LoVo (cell line): ENCODE measurements at places on chromosomes 7 and 10.
A peak's percentile ranks its signal among the peaks of the same experiment; 100 is the strongest.

DNA sequence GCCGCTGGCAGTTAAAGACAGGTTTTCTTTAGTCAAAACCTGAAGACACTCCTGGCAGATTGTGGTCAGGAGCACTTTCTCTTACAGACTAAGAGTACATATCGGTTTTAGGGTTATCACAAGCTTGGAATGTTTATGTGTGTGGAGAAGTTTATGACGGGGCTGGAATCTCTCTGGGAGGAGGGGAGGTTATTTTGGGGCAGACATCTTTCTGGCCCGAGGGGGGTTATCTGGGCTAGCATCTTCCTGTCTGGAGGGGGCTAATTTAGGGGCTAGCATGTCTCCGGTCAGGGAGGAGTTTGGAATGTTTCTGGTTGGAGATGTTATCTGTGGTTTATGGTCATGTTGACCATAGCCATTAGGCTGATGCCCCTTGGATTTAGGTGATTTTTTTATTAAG is 141.2 kb upstream of the KIF5B start:
- DNase-seq, result peak; percentile 67

GRCh38 chr7:147245274-147245673 is 1128.7 kb downstream of the CNTNAP2 start:
- DNase-seq, result peak; percentile 50

- DNase-seq, result no peak
Observed at GRCh38 chr10:126017961-126018560, 121.7 kb downstream of the FANK1 start.

DNA sequence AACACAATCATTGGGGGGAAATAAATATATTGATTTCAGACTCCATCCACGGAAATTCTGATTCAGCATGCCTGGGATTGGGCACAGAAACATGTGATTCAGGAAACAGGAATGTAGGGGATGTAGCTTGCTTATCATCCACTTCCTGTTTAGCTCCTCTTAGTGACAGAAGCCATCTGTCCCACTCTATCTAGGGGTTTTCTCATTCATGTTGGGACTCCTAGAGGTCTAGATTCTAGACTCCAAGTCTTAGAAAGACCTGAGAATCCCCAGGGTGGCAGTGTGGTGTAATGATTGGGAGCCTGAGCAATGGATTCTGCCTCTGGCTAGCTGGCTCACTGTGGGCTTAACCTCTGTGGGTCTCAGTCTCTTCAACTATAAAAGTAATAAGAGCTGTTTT is 67.9 kb downstream of the CDK1 start:
- DNase-seq, result no peak

DNA sequence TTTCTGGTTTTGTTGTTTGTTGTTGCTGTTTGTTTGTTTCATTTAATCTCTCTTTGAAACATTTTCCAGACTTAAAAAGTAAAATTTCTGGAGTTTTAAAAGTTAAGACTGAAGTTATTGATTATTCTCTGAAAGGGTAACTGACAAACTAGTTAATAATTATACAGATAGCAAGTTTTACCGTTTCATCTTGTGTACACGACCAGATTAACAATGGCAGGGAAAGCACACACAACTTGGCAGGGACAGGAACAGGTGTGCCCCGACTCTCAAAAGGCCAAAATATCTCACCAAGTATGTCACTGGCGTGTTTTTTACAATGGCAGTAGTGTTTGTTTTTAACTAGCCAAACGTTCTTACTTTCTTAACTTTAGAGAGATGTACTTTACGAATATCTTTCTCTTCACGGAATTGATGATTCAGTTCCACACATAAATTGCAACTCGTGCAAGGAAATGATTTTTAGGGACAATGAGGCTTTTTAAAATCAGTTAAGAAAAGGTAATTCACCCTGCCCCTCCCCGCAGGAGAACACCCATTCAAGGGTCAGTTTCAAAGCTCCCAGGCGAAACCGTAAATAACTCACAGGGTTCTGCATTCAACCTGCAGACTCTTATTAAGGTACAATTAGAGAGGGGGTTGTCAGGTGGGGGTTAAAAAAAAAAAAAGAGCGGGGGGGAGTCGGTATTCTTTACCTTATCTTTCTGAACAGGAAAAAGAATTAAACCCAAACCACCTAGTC is 3.5 kb downstream of the CTBP2 start:
- peak; percentile 71 for DNase-seq

DNA sequence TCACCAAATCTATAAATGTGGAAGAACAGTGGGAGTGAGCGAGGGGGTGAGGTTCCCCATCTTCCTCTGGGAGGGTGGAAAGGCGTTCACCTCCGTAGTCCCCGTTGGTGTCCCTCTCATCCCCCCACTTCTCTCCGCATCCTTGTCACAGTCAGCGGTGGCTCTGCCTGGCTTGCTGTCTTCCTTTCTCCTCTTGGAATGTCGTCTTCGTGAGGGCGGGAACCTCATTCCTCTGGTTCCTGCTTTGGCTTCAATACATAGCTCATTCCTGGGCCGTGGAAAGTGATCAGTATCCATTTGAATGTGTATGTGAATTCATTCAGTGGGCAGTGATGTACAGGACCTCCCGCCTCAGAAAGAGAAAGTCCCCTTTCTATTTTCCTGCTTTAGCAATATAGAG is 289.4 kb downstream of the CAMK1D start:
- DNase-seq, result no peak

GRCh38 chr10:3579845-3580244 is 205.2 kb downstream of the KLF6 start:
- DNase-seq, result no peak

GRCh38 chr7:120394595-120394994 is 121.6 kb downstream of the KCND2 start:
- no peak for DNase-seq

- DNase-seq, result no peak
Observed at GRCh38 chr10:116306847-116307246, 17.4 kb upstream of the CCDC172 start.

DNA sequence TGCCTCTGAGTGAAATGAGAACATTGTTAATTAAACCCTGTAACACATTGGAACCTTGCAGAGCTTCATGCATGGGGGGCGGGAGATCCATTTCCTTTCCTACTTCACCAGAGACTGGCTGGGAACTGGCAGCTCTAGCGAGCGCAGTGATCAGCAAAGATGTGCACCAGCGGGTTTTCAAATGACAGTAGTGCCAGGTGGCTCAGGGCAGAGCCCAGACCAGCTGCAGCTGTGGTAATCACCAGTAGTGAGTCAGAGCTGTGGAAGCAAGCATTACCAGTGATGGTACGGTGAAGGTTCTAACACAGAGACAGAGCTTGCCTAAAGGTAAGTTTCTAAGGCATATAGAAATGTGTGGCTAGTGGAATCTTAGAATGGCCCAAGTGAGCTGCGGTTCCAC is 1009.7 kb upstream of the CELF2 start:
- no peak for DNase-seq

- DNase-seq, result no peak
Observed at GRCh38 chr10:89494575-89494974, 40.8 kb downstream of the SLC16A12 start.

- no peak for DNase-seq
Observed at GRCh38 chr10:124768791-124769190, 22.9 kb downstream of the EEF1AKMT2 start.

GRCh38 chr10:99394761-99395386 is 35.5 kb downstream of the GOT1 start:
- DNase-seq, result no peak

DNA sequence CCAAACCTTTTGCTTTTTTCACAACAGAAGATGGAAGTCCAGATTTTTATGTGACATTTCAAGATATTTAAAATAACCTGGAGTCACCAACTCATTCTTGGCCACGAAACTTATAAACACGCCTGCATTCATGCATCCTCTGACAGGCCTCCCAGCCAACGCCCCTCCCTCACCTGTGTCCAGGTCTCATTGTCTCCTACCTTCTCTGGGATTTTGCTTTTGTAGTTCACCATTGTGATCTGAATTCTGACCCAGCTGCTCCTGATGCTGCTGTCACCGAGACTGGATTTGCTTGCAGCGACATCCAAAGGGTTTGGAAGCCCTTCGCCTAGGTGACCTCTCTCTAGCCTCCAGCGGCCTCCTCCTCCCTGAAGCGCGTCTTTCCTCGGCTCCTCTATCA is 10.8 kb downstream of the ZNF467 start:
- no peak for DNase-seq

DNA sequence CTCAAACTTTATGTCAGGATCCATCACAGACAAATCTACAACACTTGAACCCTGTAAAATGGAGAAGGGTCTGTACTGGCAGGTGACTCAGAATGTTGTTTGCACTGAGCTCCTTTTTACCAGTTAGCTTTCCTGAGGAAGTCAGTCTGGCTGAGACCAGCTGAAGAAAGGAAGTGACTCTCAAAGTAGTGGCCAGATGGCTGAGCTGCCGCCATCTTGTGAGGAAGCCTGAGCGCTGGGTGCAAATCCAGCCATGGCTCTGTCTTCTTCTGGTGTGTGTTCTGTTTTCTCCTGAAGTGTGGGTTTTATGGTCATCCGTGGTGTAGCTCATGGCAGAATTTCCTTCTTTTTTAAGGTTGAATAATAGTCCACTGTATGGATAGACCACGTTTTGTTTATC is 25.5 kb upstream of the ECHDC3 start:
- DNase-seq, result no peak

DNA sequence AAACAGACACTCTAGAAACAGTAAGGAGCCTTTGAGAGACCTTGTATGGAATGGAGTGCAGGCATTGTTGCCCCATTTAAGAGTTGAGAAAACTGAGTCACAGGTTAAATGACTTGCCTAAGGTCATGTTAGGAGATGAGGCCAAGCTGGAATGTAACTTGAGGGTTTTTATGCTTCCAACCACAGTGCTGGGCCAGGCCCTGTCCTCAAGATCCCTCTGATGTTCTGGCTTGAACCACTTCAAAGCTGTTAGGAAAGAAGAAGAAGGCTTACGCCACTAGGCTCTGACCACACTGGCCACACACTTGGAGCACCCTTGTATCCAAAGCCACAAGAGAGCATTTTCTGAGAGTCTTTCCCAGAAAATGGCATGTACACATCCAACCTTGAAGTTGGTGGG is 42.7 kb downstream of the PLAU start:
- DNase-seq, result no peak

GRCh38 chr10:118108194-118109026 is 61.7 kb upstream of the RAB11FIP2 start:
- DNase-seq, result no peak

DNA sequence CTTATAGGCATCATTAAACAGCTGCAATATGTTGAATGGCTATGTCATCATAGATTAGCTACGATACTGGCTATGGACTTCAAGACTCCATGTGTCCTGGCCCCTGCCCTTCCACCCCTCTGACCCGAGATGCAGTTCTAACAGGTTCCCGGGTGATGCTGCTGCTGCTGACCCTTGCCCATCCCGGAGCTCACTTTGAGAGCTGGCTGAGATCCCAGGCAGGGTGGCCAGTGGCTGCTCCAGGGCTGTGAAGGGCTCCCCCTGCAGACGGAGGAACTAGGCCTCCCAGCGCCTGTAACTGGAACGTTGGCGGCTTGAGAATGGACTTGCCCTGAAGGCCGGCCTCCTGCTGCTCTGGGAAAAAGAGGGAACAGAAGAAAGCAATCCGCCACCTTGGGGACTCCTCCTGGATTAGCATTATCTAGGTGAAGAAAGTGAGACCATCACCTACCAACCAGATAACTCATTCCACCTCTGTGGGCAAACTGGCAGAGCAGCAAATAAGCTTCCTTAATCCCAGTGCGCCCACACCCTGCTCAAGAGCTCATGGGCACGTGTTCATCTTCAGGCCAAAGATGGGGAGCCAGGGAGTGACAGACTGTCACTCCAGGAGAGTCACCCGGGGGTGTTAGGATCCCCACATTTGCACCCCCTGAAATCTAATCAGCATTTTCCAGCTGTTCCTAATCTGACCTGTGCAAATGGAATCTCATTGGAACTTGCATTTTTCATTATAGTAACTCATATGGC is 56.8 kb downstream of the PARP12 start:
- no peak for DNase-seq

- no peak for DNase-seq
Observed at GRCh38 chr7:127114742-127115265, 137.9 kb downstream of the GRM8 start.

DNA sequence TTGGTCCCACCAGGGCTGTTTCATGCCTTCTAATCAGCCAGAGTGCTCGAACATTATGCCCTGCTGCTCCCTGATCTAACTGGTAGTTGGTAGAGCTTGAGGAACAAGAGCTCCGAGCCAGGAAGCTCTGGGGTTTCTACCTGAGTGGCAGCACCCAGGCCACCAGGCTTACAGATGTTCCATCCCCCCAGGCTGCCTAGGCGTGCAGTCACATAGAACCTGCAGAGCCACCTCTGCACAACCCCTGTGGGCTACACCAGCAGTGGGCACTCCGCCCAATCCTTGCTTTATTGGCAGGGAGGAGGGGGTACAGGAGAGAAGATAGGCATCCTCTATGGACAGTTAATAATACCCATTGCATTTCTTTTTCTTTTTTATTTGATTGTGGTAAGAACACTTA is 21.8 kb downstream of the MAP3K8 start:
- no peak for DNase-seq

DNA sequence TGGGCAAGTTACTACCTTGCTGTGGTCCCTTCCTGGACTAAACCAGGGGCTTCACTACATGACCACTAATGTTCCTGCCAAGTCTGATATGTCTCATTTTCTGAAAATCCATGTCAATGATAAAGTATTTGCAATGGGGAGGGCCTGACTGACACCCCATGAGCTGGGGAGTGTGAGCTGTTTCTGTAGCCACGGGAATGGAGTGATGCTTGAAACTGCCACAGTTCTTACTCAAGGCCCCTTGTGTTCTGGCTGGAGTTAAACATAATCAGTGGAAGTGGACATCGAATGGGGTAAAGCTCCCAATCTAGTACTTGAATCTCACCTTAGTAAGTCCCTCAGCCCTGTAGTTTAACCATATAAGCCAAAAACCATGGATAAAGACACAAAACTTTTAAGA is 61.9 kb upstream of the PDLIM1 start:
- no peak for DNase-seq

- DNase-seq, result no peak
Observed at GRCh38 chr10:12186323-12186722, 9.4 kb downstream of the NUDT5 start.

DNA sequence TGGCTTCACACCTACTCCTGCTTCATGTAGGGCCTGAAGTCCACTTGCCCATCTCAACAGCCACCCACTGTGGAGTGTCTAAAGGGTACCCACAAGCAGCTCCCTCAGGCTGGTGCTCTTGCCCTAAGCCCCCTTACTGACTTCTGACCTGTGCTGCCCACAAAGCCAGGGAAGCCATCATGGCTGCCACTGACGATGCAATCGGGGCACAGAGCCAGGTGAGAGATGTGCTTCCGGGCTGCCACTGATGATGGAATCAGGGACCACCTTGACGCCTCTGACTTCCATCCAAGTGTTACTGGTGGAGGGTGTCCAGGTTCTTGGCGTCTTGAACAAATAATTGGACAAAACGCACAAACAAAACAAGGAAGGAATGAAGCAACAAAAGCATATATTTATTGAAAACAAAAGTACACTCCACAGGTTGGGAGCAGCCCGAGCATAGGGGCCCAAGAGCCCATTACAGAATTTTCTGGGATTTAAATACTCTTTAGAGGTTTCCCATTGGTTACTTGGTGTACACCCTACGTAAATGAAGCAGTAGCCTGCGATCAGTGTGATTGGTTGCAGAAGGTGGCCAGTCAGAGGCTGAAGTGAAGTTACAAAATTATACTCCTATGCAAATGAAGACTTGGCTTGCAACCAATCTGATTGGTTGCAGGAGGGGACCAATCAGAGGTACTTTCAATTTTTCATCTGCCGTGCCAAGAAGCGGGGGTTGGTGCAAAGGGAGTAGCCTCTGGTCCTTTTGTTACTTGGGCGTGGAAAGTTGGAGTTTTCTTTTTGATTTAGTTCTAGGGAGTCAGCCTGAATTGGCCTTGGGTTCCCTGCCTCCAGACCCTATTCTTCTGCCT is 4.5 kb downstream of the CPA2 start:
- DNase-seq, result no peak

GRCh38 chr10:73310475-73310874 is 48.2 kb downstream of the CFAP70 start:
- DNase-seq, result no peak
